Placental epithelial cell (primary cell): ENCODE measurements at places on chromosomes 16 and 17. TPM values are rescaled to one million over a fixed set of nuclear protein-coding genes. Genes with fewer than 3 reads are reported as not detected.

The KRTAP29-1 gene
- not detected in 2 replicates for total RNA-seq

The SULT1A2 gene
- 0.11 TPM in 1 of 2 replicates, not detected in the other for total RNA-seq

The ZNF319 gene
- total RNA-seq: 3.9 and 7.0 TPM in 2 replicates

The MT1H gene
- total RNA-seq: 1.5 TPM in 1 of 2 replicates, not detected in the other

The ABCC11 gene
- under 0.01 TPM in 1 of 2 replicates, not detected in the other for total RNA-seq

The CD300LG gene
- not detected in 2 replicates for total RNA-seq

The LDHD gene
- total RNA-seq: 0.11 and 0.39 TPM in 2 replicates

The ABCC3 gene
- 0.39 and 0.43 TPM in 2 replicates for total RNA-seq

The GGT6 gene
- total RNA-seq: not detected in 2 replicates

The CCDC144A gene
- total RNA-seq: 0.79 and 4.6 TPM in 2 replicates
